Left lobe of liver (tissue), 2 donors: ENCODE measurements at places on chromosomes 3 and 15. TPM values are rescaled to one million over a fixed set of nuclear protein-coding genes. Genes with fewer than 3 reads are reported as not detected.

Gene UACA
- 13.7 TPM for total RNA-seq

Gene TYRO3
- 1.5 TPM for total RNA-seq

Gene LSMEM2
- not detected for total RNA-seq

Gene NGRN
- total RNA-seq, result 26.7 TPM

Gene HRG
- 324 TPM for total RNA-seq

Gene P2RY14
- total RNA-seq, result not detected

Gene KCNH8
- not detected for total RNA-seq

Gene SLITRK3
- 0.18 TPM for total RNA-seq
